NCI-H1105 treated with DMSO at 0.1 percent for 48 hours (cell line): ENCODE measurements at places on chromosomes 1 and 21.

- peak; percentile 69 for DNase-seq
Observed at GRCh38 chr1:242428399-242429190, 95.9 kb downstream of the PLD5 start.

- DNase-seq: no peak
Observed at GRCh38 chr1:14039582-14040430, 339.8 kb downstream of the PRDM2 start.

GRCh38 chr1:50423670-50424000 is 392 bp upstream of the DMRTA2 start:
- DNase-seq: peak; percentile 85

DNA sequence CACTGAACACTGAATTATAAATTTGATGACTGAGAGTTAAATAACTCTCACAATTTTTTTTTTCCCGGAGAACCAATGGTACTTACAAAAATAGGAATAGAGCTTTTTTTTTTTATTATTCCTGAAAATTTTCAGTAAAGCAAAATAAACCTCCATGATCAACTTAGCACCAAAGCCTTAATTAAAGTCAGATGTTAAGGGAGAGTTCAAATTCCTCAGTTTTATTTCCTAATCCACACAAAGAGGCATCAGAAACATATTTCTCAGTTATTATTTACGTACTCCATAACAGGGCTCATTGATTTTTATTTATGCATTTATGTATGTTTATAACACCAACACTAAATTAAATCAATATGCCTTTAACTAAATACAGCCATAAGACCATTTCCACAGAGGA is 55.5 kb downstream of the PLPPR5 start:
- no peak for DNase-seq

DNA sequence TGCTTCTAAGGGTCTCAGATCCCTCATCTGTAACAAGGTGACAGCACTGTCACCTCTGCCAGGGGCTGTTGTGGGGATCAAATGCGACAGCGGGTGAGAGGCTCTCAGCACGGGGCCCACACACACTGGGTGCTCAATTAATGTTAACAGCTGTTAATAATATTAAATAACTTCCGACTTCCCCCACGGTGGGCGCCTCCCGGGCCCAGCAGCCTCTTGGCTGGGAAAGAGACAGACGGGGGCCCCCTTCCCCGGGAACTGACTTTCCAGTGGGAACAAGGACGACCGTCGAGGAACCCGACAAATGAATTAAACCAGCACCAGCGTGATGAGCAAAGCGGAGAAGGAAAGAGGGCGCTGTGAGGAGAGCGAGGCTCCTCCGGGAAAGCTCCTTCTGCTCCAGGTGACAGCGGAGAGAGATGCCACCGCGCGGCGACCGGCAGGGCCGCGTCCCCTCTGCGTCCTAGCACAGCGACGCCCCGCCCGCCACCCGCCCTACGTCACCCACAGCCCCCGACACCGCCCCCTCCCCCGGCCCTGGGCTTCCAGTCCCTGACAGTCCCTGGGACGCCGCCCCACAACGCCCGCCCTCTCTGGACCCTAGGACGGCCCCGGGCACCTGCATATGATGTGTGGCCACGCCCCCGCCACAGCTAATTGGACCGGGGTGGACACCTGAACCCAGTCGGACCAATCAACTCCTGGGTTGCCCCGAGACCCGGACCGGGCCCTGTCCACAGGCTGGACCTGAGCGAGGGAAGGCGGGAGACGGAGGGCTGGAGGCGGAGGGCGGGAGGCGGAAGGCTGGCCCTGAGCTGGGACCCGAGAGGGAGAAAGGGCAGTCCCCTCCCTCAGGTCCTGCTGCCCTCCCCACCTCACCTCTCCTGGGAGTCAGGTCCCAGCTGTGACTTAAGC is 38.2 kb downstream of the MATN1 start:
- DNase-seq: peak; percentile 11

GRCh38 chr21:25421321-25422028 is 185.8 kb downstream of the MRPL39 start:
- DNase-seq: peak; percentile 19
